Esophagus squamous epithelium (tissue), 5 donors: ENCODE measurements at places on chromosomes 13 and 19. TPM values are rescaled to one million over a fixed set of nuclear protein-coding genes. Genes with fewer than 3 reads are reported as not detected.

The FGF14 gene
- total RNA-seq = 1.9 TPM

The ZNF100 gene
- total RNA-seq = 1.7 TPM

The NCCRP1 gene
- 737 TPM for total RNA-seq

The UQCRFS1 gene
- 39.1 TPM for total RNA-seq

The PSG6 gene
- total RNA-seq = not detected

The PDX1 gene
- total RNA-seq = not detected

The THSD8 gene
- total RNA-seq = not detected
